ENCODE measurements at places on chromosomes 3 and 15.

GRCh38 chr3:10219737-10220136 lies 28.5 kb upstream of the TATDN2 start:
- no peak for DNase-seq

GRCh38 chr15:81532001-81532400 lies 158.0 kb upstream of the TMC3 start:
- no peak for DNase-seq

DNA sequence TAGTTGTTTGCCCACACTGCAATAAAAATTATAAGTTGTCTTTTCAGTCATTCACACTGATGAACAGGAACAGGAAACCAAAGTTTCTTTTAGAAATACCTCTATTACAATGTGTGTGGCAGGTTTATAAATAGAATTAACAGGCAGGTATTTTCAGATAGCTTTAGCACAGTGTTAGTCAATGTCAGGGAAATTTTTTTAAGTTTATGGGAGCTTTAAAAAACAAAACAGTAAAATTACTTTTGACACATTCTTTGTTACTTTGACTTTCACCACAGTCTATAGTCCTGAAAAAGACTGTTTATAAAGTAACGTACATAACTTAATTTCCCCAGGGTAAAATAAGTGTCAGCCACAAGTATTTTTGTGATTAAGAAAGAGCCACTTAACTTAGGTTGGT lies 38.1 kb downstream of the SERPINI1 start:
- DNase-seq, result no peak

- no peak for DNase-seq
Observed at GRCh38 chr3:60178931-60179653, 1072.2 kb downstream of the FHIT start.

DNA sequence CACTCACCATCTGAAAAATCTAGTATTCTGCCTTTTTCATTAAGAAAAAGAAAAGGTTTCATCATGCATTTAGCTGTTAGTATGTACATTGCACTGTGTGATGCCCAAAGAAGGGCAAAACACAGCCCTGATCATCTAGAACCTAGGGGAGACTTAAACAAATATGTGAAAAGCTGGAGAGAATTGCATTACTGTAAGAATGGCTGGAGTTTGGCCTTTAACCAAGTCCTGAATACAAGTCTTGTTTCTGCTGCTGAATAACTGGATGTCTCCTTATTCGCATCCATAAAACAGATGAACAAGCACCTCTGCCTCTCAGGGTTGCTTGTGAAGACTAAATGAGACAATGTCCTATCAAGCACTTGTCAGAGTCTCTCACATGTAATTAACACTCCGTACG lies 233.4 kb upstream of the LRTM1 start:
- DNase-seq, result no peak

DNA sequence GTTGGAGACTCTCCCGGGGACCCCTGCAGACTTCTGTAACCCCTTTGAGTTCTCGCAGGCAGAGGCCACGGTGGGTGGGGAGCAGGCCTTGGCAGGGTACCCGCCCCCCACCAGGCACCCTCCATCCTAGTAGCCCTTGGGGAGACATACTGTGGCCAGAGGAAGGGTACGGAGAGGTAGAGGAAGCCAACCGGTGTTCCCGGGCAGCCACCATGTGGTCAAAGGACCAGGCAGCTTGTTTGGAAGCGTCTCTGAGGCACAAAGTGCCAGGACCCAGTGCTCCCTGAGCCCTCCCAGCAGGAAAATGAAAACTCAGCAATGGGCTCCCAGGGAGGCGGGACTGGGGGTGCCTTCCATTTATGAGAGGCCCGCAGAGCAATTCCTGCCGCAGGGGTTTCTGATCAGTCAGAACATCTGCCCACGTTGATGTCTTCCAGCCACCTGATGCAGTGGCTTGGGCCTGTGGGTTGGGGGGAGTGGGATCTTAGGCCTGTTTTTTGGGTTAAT lies 53.0 kb upstream of the CGNL1 start:
- no peak for DNase-seq

DNA sequence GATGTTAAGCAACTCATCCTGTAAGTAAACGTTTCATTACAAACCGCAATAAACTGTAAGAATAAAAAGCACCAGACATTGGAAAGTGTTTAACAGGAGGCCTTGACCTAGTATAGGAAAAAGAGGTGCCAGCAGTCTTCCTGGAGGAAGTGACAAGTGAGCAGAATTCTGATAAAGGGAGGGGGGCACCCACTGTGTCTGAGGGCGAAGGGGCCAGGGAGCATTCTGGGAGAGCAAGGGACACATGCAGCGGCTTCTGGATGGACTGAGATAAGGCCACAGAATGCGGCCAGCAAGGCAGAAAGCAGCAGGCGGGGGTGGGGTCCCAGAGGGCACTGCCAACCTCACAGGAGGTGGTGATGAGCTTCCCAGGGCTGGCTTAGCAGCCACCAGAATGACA lies 80.2 kb downstream of the MTHFS start:
- DNase-seq, result no peak

GRCh38 chr3:172326993-172327392 lies 121.3 kb downstream of the GHSR start:
- DNase-seq, result no peak

GRCh38 chr15:96564546-96564945 lies 234.0 kb downstream of the NR2F2 start:
- no peak for DNase-seq

DNA sequence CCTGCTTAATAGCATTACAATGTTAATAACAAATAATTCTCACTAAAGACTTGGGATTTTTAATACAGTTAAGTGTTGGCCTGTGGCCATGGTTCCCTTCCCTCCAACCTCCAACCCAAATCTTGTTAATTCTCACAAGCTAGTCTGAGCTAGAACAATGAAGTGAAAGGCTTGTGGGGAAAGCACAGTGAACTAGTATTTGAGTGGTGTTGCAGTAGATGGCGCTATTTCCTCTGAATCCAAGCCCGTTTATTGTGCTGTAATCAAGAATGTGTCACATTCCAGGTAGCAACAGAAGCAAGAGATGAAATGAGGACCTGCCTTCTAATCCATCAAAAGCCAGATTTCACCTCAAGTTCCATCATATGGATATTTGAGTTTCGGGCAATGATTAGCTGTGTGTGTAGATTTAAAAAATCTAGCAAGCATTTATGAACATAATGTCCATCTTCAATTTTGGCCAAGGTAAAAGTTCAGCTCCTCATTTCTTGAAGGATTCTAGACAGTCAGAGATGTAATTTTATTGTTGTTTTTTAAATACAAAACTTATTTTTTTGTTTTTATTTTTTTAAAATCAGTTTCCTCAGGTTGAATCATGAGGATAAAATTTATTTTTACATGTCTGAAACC lies 160.7 kb downstream of the SQOR start:
- no peak for DNase-seq

DNA sequence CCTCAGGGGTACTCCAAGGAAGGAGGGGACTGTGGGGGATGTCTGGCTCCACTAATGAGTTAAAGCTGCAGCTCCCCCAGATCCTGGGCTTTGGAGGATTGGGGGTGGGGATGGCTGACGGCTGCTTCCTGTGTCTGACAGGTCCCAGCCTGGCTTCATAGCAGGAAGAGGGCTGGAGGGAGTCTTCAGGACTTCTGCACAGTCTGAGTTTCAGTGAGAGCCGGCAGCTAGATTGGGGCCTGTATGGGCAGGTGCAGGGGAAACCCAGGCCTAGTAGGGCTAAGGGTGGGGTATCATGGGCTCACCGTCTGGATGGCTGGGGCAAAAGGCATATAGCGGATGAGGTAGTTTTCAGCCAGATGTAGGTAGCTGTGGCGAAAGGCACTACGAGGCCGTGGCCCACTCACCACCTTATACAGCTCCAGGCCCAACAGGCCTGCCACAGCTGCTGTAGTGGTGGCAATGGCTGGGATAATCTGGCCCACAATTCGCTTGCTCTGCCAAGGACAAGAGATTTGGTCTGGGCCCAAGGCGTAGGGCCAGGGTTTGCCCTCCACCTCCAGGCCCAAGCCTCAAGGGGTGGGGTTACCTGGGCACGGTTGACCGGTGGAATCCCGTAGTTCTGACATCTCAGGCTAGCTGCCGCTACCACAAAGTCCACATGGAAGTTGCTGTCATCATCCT lies 4.5 kb downstream of the INKA1 start:
- DNase-seq, result no peak

GRCh38 chr3:184261270-184261853 lies at the start of gene CAMK2N2:
CAMK2N2 (minus strand) TSS chr3:184261553; CDS start chr3:184261285, 268 bp downstream.
- DNase-seq, result peak; percentile 83

- no peak for DNase-seq
Observed at GRCh38 chr15:69561071-69561784, 108.6 kb downstream of the RPLP1 start.

DNA sequence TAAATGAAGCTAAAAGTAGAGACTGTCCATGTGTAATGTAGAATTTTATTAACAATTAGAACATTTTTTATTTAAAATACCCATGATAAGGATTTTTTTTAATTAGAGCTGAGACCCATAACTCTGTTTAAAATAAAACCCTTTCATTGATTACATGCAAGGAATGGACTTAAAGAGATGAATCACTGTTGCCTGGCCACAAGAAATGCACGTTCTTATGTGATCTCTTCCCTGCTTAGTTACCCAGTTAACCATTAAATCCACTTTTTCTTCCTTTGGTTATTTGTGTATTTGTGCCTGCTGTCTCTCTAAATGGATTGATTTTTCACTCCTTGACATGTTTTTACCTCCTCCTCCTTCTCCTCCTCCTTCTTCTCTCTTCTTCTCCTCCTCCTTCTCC lies 83.3 kb upstream of the SLITRK3 start:
- DNase-seq, result no peak

- no peak for DNase-seq
Observed at GRCh38 chr3:18580268-18580667, 155.1 kb upstream of the SATB1 start.

- no peak for DNase-seq
Observed at GRCh38 chr3:67733269-67733950, 79.0 kb upstream of the SUCLG2 start.

- DNase-seq, result no peak
Observed at GRCh38 chr3:52238193-52238760, 681 bp downstream of the TWF2 start.

GRCh38 chr3:107928084-107928445 lies 162.8 kb downstream of the CD47 start:
- DNase-seq, result peak; percentile 61

DNA sequence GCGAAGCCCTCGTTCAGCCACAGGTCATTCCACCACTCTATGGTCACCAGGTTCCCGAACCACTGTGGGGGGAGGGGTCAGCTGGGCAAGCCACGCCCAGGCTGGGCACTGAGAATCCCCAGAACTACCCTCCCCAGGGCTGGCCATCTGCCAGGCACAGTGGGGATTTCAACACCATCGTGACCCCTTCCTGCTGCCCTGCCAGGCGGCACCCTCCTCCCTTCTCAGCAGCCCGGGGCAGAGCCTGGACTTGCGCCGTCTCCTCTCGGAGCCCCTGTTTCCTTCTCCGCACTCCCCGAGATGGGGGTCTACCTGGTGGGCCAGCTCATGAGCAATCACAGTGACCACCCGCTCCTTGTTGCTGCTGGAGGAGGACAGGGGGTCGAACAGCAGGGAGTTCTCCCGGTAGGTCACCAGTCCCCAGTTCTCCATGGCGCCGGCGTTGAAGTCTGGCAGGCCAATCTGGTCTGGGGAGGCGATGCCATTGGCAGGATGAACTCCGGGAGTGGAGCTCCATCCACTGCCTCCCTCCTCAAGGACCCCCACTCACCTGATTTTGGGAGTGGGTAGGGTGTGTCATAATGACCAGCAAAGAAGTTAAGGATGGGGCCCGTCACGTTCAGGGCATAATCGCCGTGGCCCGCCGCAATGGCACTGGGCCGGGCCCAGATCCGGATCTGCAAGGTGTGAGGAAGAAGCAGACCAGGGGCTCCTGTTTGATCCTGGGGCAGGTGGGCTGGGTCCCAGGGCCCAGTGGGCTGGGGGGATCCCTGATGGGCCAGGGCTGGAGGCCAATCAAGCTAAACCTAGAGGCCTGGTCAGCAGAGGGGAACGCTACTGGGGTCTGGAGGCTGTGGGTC lies 10.5 kb downstream of the ANPEP start:
- no peak for DNase-seq

DNA sequence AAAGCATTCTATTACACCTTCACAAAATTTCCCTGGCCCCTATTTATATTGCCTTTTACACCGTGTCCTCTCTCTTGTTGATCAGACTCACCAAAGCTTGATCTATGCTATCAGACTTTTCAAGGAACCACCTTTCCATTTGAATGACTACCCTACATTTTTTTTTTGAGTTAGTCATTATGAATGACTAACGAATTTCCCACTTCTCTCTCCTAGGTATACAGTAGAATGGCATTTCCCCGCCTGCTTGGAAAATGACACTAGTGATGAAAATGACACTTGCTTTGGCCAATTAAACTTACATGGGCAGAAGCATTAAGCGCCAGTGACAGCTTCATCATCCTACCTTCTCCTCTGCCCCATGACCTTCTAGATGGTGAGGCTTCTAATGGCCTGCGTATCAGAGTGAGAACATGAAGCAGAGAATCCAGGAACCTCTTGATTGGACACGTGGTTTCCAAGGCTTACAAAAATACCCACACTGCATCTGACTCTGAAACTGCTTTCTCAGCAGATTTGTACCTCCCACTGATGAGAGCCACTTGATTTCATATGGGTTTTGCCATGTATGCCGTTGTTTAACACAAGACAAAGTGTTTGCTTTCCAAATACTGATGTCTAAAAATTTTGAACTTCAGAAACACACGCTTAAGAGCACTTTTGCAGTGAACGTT lies 370.5 kb downstream of the CTNNB1 start:
- DNase-seq, result no peak
